ENCODE measurements at places on chromosomes 11 and 22. TPM values are rescaled to one million over a fixed set of nuclear protein-coding genes. Genes with fewer than 3 reads are reported as not detected.

The LRRC32 gene
- total RNA-seq = 3.2 TPM

The TEX54 gene
- not detected for total RNA-seq

GRCh38 chr11:10322401-10322800 is 17.5 kb downstream of the ADM start:
- peaks cover 5% of the 10 kb centered on the region for H3K4me1 ChIP-seq
- H3K27ac ChIP-seq = peak overlapping the region; percentile 86
- no peak for DNase-seq
- H3K27me3 ChIP-seq = peaks cover 33% of the 10 kb centered on the region

- H3K27me3 ChIP-seq = peaks cover 54% of the 10 kb centered on the region
- H3K4me3 ChIP-seq = no peak overlapping the region
- H3K27ac ChIP-seq = peak overlapping the region; percentile 14
- peaks cover 8% of the 10 kb centered on the region for H3K4me1 ChIP-seq
Observed at GRCh38 chr11:7495882-7496551, 10.7 kb downstream of the OLFML1 start.

- no peak overlapping the region for H3K4me3 ChIP-seq
- H3K4me1 ChIP-seq = peaks cover 6% of the 10 kb centered on the region
- no peaks in the 10 kb centered on the region for H3K27me3 ChIP-seq
- no peak for DNase-seq
- H3K36me3 ChIP-seq = peaks cover 3% of the 10 kb centered on the region
- no peak overlapping the region for H3K27ac ChIP-seq
Observed at GRCh38 chr11:87187076-87187475, 149.3 kb downstream of the TMEM135 start.

- DNase-seq = no peak
- H3K36me3 ChIP-seq = peaks cover 5% of the 10 kb centered on the region
- H3K27me3 ChIP-seq = no peaks in the 10 kb centered on the region
- H3K4me3 ChIP-seq = no peak overlapping the region
- H3K27ac ChIP-seq = no peak overlapping the region
Observed at GRCh38 chr22:24391836-24392217, 35.6 kb upstream of the ADORA2A start.

DNA sequence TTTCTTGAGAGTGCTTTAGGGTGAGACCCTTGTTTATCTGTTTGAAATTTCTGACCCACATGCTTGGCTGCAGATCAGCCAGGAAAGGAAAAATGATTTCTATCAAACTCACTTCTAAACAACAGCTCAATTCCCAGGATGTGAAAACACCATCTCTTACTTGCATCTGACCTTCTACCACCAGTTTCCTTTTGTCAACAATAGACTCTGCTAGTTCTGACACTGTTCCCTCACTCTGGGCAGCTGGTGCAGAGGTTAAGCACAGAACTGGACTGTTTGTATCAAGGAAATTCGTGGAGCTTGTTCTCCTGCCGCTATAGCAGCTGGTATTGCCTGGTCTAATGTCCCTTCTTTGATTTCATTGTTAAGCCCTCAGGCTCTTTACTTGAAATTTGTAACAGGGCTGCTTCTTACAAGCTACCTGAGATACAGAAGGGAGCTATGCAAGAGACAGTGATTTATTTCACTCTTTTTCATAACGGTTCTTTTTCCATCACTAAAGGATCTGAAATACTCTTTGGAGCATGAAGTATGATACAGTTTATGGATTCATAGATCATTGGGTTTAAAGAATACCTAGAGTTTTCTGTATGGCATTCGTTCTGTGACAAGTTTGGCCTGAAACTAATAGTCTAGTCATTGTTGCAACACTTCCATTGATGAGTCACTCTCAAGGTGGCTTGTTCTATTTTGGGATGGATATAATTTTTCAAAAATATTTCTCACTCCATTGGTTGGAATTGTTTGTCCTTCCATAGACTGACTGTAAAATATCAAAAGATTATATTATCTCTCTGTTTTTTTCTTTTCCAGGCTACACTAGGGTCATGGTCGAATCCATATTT is 178.2 kb upstream of the ZC3H12C start:
- H3K27ac ChIP-seq = no peak overlapping the region
- no peak for DNase-seq
- H3K4me1 ChIP-seq = no peaks in the 10 kb centered on the region
- H3K36me3 ChIP-seq = no peaks in the 10 kb centered on the region

DNA sequence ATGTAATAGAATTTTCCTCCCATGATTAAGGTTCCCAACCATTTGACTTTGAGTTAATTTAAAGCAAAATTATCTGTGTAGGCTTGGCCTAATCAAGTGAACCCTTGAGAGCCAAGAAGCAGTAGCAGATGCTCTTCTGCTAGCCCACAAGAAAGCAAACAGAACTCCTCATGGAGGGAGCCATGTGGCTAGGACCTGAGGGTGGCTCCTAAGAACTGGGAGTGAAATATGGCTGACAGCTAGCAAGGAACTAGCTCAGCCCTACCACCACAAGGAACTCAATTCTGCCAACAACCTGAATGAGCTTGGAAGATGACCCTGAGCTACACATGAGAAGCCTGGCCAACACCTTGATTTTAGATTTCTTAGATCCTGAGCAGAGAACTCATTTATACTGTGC is 167.7 kb downstream of the WNT11 start:
- DNase-seq = no peak
- no peak overlapping the region for H3K27ac ChIP-seq
- peaks cover 3% of the 10 kb centered on the region for H3K4me1 ChIP-seq
- H3K36me3 ChIP-seq = no peaks in the 10 kb centered on the region
- H3K4me3 ChIP-seq = no peak overlapping the region
- no peaks in the 10 kb centered on the region for H3K27me3 ChIP-seq

DNA sequence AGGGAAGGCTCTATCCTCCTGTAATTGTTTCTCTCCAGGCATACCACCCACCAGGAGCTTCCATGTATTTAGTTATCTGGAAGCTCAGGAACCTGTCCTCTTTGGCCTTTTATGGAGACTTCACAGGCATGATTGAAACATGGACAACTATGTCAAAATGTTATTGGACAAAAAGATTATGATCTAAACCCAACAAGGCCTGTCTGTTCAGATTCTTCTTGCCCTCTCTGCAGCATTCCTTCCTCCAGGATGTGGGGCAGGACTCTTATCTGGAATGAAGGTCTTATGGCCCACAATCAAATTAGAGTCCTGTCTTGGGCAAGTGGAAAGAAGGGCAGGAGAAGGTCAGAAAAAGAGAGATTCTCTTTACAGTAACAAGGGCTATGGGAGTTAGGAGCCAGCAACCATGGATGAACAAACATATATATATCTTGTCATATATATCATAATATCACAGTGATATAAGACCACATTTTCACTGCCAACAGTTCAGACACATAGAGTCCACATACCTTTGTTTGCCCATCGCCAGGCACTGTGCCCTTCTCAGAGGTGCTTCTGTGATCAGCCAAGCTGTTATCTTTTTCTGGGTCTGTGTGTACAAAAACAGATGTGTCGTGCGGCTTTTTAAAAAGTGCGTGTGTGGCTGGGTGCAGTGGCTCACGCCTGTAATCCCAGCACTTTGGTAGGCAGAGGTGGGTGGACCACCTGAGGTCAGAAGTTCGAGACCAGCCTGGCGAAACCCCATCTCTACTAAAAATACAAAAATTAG is 42.5 kb upstream of the SUSD2 start:
- no peaks in the 10 kb centered on the region for H3K36me3 ChIP-seq
- no peak overlapping the region for H3K27ac ChIP-seq
- DNase-seq = no peak
- H3K27me3 ChIP-seq = no peaks in the 10 kb centered on the region
- no peak overlapping the region for H3K4me3 ChIP-seq

DNA sequence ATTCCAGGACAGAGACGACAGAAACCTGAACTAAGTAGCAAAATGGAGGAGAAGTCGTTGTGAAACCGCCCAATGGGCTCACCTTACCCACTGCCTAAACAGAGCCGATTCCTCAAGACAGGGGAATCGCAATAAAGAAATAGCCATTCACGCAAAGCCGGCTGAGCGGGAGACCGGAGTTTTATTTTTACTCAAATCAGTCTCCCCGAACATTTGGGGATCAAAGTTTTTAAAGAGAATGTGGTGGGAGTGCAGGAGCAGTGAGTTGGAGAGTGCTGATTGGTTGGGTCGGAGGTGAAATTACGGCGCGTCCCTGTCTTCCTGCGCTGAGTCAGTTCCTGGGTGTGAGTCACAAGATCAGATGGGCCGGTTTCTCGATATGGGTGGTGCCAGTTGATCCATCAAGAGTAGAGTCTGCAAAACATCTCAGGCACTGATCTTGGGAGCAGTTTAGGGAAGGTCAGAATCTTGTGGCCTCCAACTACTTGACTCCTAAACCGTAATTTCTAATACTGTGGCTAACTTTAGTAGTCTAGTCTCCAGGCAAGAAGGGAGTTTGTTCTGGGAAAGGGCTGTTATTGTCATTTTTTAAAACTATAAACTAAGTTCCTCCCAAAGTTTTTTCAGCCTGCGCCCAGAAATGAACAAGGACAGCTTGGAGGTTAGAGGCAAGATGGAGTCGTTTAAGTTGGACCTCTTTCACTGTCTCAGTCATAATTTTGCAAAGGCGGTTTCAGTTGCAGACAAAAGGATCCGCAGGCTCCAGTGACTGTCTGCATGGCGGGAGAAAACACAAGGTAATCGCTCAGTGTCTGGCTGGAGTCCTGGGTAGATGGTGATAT is 34.1 kb downstream of the OR4D9 start:
- H3K4me1 ChIP-seq = peaks cover 12% of the 10 kb centered on the region
- H3K4me3 ChIP-seq = peak overlapping the region; percentile 43
- no peaks in the 10 kb centered on the region for H3K27me3 ChIP-seq
- no peak overlapping the region for H3K27ac ChIP-seq

- H3K4me1 ChIP-seq = peaks cover 18% of the 10 kb centered on the region
- peak overlapping the region; percentile 68 for H3K27ac ChIP-seq
- peaks cover 21% of the 10 kb centered on the region for H3K27me3 ChIP-seq
- H3K36me3 ChIP-seq = no peaks in the 10 kb centered on the region
- no peak for DNase-seq
Observed at GRCh38 chr22:28882545-28882877, 861 bp upstream of the ZNRF3 start.

GRCh38 chr11:57481915-57482781 is 21.8 kb downstream of the RTN4RL2 start:
- peaks cover 26% of the 10 kb centered on the region for H3K27me3 ChIP-seq
- DNase-seq = no peak
- peak overlapping the region; percentile 69 for H3K4me3 ChIP-seq
- peaks cover 22% of the 10 kb centered on the region for H3K4me1 ChIP-seq
- H3K27ac ChIP-seq = no peak overlapping the region

The TBX10 gene
- total RNA-seq = not detected

- H3K27ac ChIP-seq = no peak overlapping the region
- H3K27me3 ChIP-seq = no peaks in the 10 kb centered on the region
- DNase-seq = no peak
- no peak overlapping the region for H3K4me3 ChIP-seq
Observed at GRCh38 chr11:106670069-106670468, 348.2 kb downstream of the GUCY1A2 start.

GRCh38 chr11:85182441-85183387 is 444.4 kb downstream of the DLG2 start:
- no peaks in the 10 kb centered on the region for H3K27me3 ChIP-seq
- H3K36me3 ChIP-seq = no peaks in the 10 kb centered on the region
- H3K27ac ChIP-seq = no peak overlapping the region
- DNase-seq = no peak
- H3K4me1 ChIP-seq = no peaks in the 10 kb centered on the region

DNA sequence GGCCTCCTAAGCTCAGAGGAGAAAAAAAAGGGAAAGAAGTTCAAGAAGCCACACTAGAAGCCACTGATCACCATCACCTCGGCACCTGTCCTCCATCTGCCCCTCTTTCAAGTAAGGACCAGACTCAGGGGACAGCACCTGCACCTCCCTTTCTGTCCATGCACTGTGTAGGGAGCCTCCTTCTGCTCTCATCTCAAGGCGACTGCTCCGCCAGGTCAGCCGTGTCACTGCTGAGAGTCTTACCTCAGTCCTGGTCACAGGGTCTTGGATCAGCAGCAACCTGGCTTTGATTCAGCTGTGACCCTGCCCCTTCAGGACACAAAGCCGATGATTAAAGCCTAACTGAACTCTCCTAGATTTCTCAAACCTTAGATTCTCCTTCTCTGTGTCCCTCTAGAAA is 101.5 kb downstream of the ZNF280B start:
- peaks cover 66% of the 10 kb centered on the region for H3K27me3 ChIP-seq
- H3K4me1 ChIP-seq = peaks cover 7% of the 10 kb centered on the region
- H3K27ac ChIP-seq = no peak overlapping the region
- DNase-seq = no peak
- peaks cover 2% of the 10 kb centered on the region for H3K36me3 ChIP-seq

GRCh38 chr22:40451210-40451609 is 80.8 kb downstream of the SGSM3 start:
- H3K4me1 ChIP-seq = peaks cover 39% of the 10 kb centered on the region
- DNase-seq = no peak
- H3K27ac ChIP-seq = peak overlapping the region; percentile 90
- peak overlapping the region; percentile 84 for H3K4me3 ChIP-seq
- H3K27me3 ChIP-seq = no peaks in the 10 kb centered on the region

DNA sequence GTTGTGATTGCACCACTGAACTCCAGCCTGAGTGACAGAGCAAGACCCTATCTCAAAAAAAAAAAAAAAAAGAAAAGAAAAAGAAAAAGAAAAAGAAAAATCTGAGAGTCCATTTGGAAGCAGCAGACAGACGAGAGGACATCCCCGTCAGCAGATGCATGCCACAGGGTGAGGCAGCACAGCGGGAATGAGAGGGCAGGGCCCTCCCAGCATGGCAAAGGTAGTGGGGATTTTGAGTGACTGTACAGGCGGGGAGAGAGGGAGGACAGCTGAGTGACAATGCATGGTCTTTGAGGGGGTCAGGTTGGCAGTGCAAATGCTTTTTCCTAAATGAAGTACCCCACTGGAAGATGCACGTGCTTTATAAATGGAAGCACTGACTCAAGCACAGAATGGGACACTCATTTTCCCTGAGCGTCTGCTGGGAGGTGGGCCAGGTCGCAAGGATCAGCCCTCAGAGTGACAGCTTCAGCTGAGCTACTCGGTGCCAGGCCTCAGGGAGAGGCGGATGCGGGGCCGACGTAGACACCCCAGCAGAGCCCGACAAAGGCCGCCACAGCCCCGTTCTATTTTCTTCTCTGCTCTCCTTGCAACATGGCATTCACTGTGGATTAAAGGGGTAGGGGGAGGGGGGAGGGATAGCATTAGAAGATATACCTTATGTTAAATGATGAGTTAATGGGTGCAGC is 113.5 kb downstream of the SHANK2 start:
- H3K4me3 ChIP-seq = no peak overlapping the region
- H3K36me3 ChIP-seq = no peaks in the 10 kb centered on the region
- no peak for DNase-seq
- no peaks in the 10 kb centered on the region for H3K4me1 ChIP-seq

The SLC5A12 gene
- total RNA-seq = not detected

The FXYD2 gene
- 1.3 TPM for total RNA-seq

DNA sequence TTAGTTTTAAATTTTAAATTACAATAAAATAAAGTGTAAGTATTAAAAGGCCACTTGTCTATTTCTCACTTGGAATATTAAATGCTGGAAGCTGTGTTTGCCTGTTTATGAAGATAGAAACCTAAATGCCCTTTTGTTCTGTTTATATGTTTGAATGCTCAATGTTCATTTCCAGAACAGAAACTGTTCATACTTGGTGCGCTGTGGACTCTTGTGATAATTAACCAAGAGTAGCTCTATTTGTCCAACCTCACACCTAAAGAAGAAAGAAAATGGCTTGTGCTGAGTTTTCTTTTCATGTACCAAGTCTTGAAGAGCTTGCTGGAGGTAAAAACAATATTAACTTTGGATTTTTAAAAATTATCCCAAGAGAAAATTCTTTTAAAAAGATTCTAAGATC is 5.7 kb downstream of the C11orf54 start:
- H3K4me3 ChIP-seq = no peak overlapping the region
- H3K27ac ChIP-seq = no peak overlapping the region
- no peaks in the 10 kb centered on the region for H3K36me3 ChIP-seq

The OR51B4 gene
- not detected for total RNA-seq

The PAMR1 gene
- total RNA-seq = not detected

The TTC36 gene
- total RNA-seq = 0.55 TPM

Data from T-helper 17 cell (primary cell).